NCI-H2107 (cell line): ENCODE measurements at places on chromosomes 6 and 20.

- DNase-seq = no peak
These were observed 226.8 kb downstream of the UST start for GRCh38 chr6:148973538-148974208.

- DNase-seq = no peak
These were observed 224.9 kb upstream of the SMLR1 start for GRCh38 chr6:130602151-130602770.

DNA sequence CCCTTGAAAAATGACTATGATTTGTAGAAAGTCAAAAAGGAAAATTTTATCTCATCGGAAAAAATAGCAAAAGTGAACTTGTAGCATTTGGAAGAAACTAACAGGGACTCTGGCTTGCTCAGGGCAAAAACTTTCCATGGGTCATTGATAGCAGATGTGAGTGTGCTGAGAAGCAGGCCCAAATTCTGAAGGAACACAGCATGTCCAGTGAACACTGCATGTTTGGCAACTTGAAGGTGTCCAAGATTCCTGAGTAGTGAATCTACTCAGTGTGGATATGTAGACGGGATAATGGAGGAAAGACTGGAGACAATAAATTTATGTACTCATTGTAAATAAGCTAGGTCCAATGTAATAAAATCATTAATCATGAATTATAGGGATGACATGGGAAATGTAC, 8.2 kb downstream of the SLC17A2 start:
- DNase-seq = no peak

- DNase-seq = no peak
These were observed 55.3 kb upstream of the SNX9 start for GRCh38 chr6:157767775-157768156.

GRCh38 chr20:52787216-52787615, 184.9 kb upstream of the TSHZ2 start:
- DNase-seq = no peak

DNA sequence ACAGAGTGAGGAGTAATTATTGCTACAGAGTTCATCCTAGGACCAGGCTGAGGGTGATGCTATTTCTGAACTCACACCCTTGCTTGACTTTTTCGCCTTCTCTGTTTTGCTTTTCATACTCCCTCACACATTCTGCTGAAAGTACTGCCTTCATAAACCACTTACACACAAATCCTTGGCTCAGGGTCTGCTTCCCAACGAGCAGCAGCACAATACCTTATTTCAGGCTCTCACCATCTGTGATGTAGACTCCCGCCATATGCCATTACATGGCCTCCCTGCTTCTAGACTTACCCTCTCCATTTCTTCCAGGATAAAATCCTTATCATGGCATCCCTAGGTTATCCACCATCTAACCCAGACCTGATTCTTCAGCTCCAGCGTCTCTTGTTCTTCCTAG, 321.3 kb upstream of the SPTLC3 start:
- no peak for DNase-seq

DNA sequence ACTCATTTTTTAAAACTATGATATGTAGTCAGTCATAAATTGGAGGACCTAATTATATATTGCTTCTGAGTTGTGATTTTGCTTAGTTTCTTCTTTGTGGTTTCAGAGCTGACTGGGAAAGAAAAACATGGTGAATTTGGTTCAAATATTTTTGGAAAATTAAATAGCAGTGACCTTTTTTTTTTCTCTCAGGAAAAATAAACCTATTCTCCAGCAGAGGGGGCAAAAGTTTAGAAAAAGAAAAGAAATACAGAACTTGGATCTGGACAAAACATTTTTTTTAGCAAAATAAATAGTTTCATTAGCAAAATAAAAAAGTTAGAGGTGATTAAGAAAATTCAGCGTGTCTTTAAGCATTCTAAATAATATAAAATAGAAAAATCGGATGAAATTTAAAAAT, 10.2 kb downstream of the COL10A1 start:
- DNase-seq = no peak
